Common myeloid progenitor, CD34-positive (primary cell): ENCODE measurements at places on chromosomes 3 and 15.

GRCh38 chr15:29871401-29871800 lies 49.1 kb upstream of the TJP1 start:
- no peak for DNase-seq

DNA sequence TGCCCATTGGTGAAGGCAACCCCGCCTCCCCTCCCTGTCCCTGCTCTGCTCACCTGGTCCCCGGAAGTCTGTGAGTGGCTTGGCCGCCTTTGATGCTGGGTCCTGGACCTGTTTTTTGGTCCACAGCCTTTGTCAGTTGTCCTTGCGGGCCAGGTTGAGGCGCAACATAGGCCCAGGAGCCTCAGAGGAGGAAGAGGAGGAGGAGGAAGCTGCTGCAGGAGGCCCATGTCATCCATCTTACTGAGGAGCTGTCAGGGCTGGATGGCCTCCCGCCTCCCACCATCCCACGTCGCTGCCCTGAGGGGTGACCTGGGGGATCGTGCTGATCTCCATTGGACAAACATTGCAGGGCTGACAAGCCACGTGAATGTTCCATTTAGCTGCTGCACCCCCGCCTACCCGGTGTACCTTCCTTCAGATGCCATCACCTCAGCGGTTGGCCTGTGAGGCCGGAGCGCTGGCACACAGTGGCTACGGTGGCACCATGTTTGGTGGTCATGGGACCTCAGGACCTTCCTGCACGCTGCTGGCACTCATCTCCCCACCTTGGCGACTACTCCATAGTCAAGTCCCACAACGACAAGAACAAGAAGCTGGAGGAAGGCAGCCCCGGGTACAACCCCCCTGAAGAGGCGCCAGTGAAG lies 106.3 kb downstream of the SMAD6 start:
- DNase-seq, result no peak

GRCh38 chr3:89246326-89246725 lies 138.9 kb downstream of the EPHA3 start:
- DNase-seq, result no peak

DNA sequence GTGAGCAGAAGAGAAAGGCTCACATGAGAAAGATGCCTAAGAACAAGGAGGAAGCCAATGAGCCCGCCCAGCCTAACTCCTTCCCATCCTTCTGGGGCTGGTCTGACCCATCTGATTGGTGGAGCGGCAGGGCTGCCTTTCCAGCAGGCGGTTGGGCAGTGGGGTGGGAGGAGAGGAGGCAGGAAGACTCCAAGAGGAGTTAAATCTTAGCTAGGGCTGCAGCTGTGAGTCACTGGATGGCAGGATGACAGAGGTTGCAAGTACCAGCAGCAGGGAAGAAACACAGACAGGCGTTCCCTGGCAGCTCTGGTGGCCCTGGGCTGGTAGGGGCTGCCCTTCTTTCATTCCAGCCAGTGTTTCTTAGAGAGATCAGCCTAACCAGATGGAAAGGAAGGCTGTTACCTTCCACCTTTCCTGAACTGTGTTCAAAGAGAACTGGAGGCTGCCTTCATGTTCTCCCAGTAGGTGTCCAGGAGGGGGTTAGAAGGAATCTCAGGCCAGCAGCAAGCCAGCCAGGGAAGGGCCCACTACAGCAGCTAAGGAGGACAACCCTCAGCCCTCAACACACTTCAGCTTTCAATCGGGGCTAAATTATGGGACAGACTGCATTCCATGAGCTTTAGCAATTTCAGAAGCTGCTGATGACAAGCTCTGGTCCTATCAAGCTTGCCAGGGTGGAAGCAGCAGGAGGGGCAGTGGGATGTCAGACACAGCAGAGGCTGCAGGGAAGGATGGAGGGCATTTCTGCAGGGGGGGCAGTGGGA lies 50.3 kb downstream of the CHSY1 start:
- peak; percentile 57 for DNase-seq

DNA sequence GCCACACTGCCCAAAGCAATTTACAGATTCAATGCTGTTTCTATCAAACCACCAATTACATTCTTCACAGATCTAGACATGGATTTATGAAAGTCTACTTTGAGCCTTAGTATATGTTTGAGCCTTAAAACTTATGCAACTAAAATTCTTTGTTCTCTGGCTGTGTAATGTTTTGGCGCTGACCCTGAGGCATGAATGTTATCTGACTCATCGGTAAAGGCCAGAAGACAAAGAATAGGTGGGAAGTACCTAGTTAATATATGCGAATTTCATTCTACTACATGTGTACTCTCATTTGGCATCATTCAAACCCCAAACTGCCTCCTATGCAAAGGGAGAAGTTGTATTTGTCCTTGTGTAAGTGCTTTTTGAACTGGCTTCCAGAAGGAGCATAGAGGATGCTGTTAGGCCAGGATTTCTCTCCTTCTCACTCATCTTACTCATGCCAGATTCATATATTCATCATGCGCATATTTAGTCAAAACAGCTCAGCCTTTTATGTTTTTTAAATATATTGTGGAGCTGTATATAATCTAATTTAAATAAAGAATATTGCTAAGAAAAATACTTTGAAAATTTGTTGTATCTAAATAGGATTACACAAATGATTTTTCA lies 204.2 kb downstream of the NFKBIZ start:
- DNase-seq, result no peak

DNA sequence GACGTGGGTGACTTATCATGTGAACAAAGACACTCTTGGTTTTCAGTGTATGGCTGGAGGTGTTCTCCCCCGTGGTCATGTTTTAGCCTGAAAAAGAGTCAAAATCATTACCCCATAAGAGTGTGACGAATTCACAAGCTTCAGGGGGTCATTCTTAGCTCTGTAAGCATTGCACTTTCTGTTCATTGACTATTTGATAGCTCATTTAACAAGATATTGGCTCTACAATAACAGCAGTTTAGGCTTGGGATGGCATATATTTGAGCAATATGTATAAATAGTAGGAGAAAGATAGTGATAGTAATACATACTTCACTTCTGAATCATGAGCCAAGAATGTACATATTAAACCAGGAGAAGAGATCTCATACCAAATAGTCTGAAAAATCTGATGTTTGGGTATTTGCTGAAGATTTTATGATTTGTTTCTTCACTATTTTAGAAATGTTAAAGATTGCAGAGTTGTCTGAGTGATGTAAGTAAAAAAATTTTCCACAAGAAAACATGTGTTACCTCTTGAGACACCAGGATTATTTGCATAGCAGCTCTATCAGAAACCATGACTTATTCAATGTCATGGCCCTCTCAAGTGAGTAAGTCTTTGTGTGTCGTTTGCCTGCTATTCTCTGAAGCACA lies 996.0 kb downstream of the OTOL1 start:
- no peak for DNase-seq

- DNase-seq, result peak; percentile 86
Measured at GRCh38 chr3:189041482-189042090, 130.2 kb upstream of the TPRG1 start.

GRCh38 chr3:50551681-50552435 lies 15.7 kb downstream of the C3orf18 start:
- DNase-seq, result no peak

DNA sequence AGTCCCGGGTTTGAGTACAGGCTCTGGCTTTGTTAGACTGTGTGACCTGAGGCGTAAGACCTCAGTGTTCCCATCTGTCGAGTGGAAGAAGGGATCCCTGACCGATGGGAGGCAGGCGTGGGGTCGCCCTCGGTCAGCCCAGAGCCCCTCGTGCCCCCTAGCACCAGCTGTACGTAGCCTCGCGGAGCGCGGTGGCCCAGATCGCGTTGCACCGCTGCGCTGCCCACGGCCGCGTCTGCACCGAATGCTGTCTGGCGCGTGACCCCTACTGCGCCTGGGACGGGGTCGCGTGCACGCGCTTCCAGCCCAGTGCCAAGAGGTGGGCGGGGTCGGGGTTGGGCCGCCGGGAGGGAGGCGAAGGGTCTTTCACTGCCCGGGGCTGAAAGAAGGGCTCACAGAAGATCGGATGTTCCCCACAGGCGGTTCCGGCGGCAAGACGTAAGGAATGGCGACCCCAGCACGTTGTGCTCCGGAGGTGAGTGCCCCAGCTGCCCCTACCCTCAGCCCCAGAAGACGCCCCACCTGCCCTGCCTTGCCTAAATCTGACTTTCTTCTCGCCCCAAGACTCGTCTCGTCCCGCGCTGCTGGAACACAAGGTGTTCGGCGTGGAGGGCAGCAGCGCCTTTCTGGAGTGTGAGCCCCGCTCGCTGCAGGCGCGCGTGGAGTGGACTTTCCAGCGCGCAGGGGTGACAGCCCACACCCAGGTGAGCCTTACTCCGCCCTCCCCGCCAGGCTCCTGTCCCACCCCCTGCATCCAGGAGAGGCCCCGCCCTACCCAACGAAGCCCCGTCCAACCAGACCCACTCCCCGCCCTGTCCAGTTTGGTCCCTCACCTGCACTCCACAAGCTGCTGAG lies 3.5 kb upstream of the LSMEM2 start:
- no peak for DNase-seq

DNA sequence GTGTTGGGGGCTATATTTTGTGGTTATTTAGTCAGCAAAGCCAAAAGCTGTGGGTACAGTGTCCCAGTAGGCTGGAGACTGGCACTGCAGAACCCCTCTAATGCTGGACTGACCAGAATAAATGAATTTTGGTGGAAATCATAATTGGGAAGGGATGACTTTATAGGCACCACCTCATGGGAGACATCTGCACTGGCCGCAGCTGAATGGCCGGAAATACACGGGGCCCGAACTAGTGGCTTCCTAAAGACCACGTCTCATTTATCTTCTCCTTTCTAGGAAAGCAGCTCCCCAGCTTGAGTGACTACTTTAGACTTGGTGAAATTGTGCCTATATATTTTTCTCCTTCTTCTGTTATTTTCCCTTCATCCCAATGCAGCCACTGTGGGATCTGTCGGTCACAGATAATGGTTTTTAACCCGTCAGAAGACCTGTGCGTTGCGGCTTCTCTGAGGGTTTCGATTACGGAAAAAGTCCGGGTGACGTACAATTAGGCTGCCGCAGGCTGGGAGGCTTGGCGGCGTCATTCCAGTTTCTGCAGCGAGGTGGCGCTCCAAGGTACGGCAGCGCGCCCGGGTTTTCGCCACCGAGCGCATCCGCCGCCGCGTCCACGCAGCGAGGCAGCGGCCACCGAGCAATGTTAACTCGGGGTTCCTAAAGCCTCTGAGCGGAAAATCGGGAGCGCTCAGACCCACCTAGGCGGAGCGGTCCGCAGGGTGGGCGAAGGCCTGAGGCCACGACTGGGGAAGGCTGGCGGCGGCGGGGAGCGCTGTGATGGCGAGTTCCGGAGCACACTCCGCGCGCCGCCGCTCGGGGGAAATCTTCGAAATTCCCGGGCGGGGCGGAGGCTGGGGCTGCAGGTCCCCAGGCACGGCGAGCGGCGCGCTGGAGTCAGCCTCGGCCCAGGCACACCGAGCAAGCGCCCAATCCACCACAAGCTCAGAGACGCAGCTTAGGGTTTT lies 26.3 kb downstream of the NR2F2 start:
- peak; percentile 77 for DNase-seq

DNA sequence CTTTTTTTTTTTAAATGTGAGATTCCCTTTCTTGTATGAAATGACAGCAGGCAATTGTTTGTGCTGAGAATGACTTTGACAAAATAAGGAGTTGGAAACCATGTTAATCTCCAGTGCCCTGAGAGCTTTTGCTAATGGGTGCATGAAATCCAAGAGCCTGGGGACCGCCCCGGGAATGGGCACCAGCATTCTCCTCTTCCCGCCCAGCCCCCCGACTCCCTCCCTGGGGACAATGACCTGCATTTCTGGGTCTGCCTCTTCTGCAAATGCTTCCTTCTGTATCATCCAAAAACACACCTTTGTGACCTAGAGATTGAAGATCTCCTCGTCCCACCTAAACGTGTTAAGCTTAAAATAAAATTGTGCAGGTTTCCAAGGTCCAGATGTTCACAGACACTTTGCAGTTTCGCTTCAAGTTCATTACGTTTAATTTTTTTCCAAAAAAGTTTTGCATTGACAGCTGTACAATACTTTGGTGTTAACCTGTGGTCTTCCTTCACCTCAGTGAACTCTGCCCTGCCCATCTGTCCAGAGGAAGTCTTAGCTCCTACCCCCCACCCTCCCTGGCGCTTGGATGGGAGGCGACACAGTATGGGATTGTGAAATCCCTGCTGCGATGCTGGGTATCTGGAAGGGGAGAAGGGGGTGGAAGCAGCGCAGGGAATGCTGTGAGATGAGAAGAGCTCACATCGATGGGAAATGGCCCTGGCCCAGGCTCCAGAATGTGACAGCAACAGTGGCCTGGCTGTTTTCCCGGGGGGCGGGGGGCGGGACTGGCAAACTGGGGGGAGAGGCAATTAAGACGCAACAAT lies 50.1 kb downstream of the TLE3 start:
- DNase-seq, result no peak

GRCh38 chr3:61111825-61112224 lies 139.4 kb downstream of the FHIT start:
- no peak for DNase-seq

DNA sequence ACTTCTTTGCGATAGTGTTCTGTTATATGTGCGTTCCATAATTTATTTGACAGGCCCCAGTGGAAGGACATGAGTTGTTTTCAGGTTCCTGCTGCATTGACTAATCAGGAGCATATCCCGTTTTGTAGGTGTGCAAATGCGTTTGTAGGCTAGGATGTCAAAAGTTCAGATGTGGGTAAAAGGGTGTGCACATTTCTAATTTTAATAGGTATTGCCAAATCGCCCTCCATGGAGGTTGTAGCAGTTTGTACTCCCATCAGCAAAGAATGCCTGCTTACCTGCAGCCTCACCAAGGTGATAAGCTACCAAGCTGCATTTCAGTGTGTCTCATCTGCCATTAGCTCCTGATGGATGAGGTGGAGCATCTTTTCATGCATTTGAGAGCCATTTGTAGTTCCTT lies 36.3 kb downstream of the KLF13 start:
- no peak for DNase-seq

DNA sequence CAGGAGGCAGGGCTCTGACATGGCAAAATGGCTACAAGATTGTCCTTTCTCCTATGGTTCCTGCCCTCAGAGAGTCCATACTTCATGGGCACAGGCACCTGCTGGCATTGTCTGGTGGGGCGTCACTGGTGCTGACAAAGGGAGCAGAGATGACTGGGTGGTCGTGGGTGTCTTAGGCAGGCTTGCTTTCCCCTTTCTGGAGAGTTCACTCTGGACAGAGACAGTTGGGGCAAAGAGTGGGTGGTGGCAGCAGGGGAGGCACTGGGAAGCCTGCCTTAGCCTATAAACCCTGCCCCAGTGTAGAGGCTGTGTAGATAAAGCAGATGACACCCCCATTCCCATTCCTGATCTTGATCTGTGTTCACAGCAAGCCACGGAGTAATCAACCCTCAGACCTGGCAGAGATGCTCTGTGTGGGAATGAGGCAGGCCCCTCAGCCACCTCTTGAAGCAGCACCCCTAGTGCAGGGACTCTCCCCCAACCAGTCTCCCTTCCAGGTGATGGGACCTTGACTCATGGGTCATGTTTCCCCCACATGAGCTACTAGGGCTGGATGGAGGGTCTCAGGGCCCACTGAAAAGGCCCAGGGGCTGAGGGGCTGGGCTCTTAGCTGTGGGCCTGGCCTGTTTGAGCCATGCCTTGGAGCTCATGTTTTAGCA lies 20.7 kb upstream of the DOCK3 start:
- DNase-seq, result no peak

DNA sequence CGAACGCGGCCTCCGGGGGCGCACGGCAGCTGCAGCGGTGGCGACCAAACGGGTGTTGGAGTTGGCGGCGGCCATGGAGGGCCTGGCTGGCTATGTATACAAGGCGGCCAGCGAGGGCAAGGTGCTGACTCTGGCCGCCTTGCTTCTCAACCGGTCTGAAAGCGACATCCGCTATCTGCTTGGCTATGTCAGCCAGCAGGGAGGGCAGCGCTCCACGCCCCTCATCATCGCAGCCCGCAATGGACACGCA lies 725 bp downstream of the FEM1B start:
- peak; percentile 85 for DNase-seq

GRCh38 chr15:24676431-24676830 lies 856 bp downstream of the NPAP1 start:
- no peak for DNase-seq

GRCh38 chr15:26372706-26373105 lies 400.2 kb downstream of the GABRB3 start:
- DNase-seq, result no peak
